ENCODE measurements at places on chromosomes 2 and 18. TPM values are rescaled to one million over a fixed set of nuclear protein-coding genes. Genes with fewer than 3 reads are reported as not detected.

- no peak for DNase-seq
Measured at GRCh38 chr2:15069149-15069548, 436.6 kb downstream of the LRATD1 start.

GRCh38 chr2:13650586-13651180 lies 933.9 kb downstream of the TRIB2 start:
- no peak for DNase-seq

- no peak for DNase-seq
Measured at GRCh38 chr18:63348508-63349136, 18.4 kb downstream of the KDSR start.

GRCh38 chr2:94622113-94622618 lies 249.1 kb upstream of the TEKT4 start:
- DNase-seq = no peak

DNA sequence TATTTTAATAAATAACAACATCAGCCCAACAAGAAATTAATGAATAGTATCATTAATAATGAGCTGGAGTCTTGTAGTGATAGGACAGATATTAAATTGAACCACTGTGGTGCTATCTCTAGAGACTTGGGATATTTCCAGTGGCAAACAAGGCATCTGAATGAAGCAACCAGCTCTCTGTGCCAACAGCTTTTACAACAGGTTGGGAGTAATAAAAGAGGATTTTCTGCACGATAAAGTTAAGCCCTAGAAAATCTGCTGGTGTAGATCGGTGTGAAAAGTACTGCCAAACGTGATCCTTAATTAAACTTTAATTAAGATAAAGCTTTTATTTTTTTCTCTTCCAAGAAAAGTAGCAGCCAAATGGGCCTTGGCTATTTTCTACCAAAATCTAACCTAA lies 385.5 kb downstream of the NR4A2 start:
- DNase-seq = no peak

GRCh38 chr2:143805666-143806065 lies 676.4 kb downstream of the ARHGAP15 start:
- no peak for DNase-seq

GRCh38 chr2:174171686-174172445 lies 76.5 kb downstream of the OLA1 start:
- no peak for DNase-seq

GRCh38 chr2:112151701-112152440 lies 13.7 kb downstream of the FBLN7 start:
- no peak for DNase-seq

GRCh38 chr2:165054652-165055051 lies 99.3 kb upstream of the SLC38A11 start:
- DNase-seq = no peak

GRCh38 chr2:25323042-25323514 lies 18.6 kb downstream of the DNMT3A start:
- DNase-seq = no peak

DNA sequence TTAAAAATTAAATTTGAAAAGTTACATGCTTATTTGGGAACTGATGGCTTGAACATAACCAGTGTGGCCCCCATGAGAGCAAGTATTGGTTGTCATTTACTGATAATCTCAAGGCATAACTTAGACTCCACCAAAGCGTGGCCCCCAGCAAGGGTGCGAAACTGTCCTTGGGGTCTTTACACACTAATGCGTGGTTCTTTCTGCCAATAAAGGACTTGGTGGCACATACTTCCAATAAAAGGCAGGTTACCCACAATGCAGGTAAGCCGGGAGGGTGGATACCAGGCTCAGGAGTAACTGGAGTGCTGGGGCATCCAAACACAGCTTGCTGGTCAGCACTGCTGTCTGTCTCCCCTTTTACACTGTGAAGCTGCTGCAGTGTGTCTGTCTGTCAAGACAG lies 278.2 kb upstream of the NCKAP5 start:
- DNase-seq = no peak

DNA sequence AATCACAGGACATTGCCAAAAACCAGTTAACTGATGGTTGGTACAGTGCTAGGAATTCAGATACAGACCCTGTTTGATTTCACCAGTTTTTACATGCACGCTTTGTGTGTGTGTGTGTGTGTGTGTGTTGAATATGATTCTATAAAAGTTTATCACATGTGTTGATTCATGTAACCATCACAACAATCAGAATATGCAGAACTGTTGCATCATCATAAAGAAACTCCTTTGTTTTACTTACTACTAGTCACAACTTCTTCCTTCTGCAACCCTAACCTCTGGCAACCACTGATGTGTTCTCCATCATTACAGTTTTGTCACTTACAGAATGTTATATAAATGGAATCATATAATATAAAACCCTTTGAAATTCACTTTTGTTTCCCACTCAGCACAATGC lies 144.8 kb upstream of the CYP26B1 start:
- DNase-seq = no peak

DNA sequence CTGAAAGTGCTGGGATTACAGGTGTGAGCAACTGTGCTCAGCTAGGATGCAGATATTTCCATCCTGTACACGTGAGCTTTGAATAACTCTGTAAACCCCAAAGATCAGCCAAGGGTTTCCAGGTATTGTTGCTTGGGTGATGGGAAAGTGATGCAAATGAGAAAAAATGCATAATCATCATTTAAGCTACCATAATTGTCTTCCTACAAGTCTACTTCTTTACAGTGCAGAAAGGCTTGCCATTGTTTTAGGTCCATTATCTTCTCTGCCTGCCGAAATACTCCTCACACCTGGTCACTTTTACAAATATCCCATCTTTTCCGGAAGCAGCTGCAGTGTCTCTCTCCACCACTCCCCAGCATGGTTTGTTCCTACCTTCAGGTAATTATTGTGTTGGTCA lies 259.8 kb upstream of the CCDC68 start:
- no peak for DNase-seq

DNA sequence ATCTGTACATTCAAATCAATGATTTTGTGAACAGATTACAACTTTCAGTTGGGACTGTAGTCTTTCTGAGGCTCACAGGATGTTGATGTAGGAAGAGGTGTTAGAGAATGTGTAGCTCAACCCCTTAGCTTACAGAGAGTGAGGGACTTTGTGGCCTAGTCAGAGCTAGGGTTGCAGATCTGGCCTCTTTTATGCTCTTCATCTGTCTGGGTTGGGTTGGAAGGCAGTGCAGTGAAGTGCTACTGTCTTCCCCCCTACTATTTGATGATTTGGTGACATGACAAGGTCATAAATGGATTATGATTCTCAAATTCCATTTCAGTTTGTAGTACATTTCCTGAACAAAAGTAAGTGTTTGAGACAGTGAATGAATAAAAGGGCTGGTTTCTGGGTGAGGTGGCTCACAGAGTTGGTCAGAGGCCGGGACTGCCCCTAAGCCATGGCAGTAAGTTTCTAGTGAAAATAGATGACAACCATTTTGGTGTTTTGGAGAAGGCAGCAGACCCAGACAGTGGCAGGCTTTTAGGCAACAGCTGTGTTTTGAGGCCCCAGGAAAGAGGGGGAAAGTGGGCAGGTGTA lies 21.6 kb downstream of the MAP4K4 start:
- no peak for DNase-seq

DNA sequence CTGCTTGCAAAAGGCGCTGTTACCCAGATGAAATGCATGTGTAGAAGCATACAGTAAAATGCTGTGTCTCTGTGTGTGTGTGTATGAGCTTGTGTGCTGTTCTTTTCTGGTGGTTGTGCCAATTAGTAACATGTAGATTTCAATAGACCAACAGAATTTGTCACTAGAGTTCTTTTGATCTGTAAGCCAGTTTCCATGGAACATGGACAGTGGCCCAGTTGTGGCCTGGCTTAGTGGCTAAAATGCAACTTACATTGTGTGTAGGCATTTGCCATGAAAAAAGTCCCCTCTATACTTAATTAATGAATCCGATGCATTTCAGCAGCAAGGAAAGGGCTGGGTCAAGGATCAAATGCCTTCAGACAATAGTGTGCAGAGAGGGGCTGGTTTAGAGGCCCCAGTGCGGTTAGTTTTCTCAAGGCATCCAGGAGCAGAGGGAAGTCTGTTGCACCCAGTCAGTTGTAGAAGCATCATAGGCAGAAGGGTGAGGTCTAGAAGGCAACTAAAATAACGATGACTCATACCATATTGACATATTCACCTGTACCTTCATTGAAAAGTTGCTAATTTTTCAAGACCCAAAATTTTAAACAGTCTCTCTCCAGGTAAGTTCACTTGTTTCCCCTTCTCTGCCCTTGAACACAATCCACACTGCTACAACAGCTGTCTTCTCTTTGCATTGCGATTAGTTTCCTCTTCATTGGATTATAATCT lies 366.9 kb upstream of the SPRED2 start:
- DNase-seq = no peak

DNA sequence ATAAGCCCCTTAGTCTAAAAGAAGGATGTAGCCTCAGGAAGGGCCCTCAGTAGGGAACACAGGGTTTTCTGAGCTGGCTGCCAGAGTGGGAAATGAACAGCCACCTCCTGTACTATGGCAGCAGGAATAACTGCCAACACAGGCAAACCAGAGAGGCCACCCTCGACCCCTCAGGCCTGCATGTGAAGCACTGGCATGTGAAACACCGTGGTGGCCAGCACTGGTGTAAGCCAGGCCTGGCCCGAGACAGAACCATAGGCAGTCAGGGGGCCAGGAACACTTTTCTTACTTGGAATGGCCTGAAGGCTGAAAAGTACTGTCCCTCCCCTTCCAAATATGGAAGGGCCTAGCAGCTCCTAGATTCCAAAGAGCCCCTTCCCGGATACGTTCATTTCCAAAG lies 28.2 kb downstream of the SFXN5 start:
- DNase-seq = no peak

GRCh38 chr2:1835581-1836201 lies 91.4 kb upstream of the PXDN start:
- no peak for DNase-seq

GRCh38 chr2:26561918-26562810 lies 79.0 kb downstream of the CIB4 start:
- DNase-seq = peak; percentile 66

DNA sequence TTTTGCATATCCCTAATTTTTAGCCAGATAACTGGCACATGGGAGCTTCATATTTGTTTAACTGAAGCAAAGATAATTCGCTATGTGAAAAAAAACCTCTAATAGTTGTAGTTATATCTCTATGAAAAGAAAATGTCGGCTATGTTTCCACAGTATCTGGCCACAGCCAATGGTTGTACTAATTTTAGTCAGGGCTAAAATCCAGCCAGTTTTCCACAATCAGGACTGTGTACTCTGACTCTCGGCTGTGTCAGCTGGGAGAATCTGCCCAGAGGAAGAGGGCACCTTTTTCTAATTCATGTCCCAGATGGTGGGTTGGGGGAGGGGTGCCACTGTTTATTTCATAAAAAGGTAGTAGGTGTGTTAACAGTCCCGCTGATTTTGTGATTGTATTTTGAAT lies 38.8 kb downstream of the STRADB start:
- DNase-seq = no peak

DNA sequence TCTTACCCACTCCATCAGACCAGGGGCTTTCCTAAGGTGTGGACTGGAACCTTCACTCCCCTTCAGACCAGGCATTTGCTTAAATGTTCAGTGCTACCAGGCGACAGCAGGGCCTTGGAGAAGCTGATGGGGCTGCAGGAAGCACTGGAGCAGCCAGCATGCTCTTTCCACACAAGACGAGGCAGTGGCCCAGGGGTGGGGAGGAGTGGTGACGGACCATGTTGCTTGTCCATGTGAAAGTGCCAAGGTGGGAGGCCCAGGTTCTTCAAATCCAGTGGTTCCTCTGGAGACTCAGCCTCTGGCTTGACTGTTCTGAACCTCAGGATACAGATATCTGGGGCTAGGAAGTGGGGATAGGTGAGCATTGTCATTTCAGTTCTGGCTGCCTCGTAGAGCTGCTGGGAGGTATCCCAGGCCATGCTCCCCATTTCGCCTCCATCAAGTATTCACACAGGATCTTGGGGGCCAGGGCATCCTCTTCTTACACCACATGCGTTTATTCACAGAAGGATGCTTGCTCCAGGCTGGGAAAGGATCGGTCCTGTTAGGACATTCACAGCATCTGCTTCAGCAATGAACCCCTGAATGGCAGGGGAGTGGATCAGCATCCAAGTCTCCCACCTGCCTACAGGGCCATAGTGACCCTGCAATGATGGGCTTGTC lies 62.2 kb downstream of the SFXN5 start:
- no peak for DNase-seq

DNA sequence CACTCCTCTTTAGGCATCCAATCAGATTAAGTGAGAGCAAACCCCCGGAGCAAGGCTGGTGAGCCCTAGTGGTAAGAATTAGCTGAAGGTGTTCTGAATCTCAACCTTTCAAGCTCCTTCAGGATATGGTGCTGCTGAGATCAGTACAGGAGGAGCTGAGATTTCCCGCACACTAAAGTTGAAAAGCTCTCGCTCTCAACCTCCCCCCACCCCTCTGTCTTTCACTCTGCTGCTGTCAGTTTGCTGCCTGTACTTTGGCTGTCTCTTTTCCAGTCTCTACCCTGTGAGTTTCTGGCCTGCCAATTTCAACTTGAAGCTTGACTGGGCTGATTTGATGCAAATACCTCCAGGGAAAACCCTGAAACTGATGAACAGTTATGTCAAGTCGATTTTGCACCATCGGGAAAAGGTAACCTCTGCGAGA lies 15.7 kb downstream of the ZEB2 start:
- DNase-seq = no peak

DNA sequence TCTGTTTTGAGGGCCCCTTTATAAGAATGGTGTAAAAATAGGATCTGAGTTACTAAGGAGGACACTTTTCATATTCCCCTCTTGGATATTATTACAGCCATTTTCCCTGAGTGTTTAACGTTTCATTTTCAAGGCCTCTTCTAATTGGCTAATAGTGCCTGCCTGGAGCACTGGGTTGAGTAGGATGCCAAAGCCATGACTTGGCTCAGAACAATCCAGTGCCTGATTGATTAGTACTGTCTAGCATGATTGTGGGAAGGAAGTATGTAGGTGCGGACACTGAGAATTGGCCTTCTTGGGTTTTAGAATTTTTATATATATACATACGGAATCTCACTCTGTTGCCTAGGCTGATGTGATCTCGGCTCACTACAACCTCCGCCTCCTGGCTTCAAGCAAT lies 66.1 kb downstream of the NAB1 start:
- no peak for DNase-seq

DNA sequence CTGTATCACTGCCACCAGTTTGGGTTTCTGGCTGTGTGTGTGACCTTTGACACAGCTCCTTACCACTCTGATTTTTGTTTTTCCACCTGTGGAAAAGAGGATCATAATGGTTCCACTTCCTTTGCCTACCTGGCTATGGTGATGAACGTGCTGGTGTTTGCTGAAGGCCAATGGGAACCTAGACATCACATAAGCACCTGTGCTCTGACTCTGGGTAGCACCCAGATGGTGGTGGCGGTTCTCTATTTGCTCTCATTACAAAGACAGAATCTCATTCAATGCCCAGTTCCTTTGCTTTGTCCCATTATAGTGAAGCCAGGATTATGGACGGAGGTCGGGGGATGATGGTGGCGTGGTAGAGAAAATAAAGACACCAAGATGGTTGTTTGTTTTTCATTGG lies 121.2 kb upstream of the GATA6 start:
- no peak for DNase-seq

- no peak for DNase-seq
Measured at GRCh38 chr2:20781656-20782265, 41.1 kb downstream of the LDAH start.

Gene FLACC1
- total RNA-seq = 2.4 TPM

Gene IL1F10
- total RNA-seq = not detected

Gene TMEM17
- 4.9 TPM for total RNA-seq

Gene SLC4A5
- 1.2 TPM for total RNA-seq

Gene CEBPZ
- total RNA-seq = 51.4 TPM

Gene KIAA2012
- 0.82 TPM for total RNA-seq

Gene HOXD8
- total RNA-seq = not detected

Gene CNDP1
- total RNA-seq = under 0.01 TPM

Gene NOL4
- 140 TPM for total RNA-seq

Gene ERBB4
- total RNA-seq = 75.0 TPM

Gene PLB1
- total RNA-seq = 1.2 TPM

Gene SCN7A
- 1.6 TPM for total RNA-seq
